Common myeloid progenitor, CD34-positive (primary cell): ENCODE measurements at places on chromosomes 4 and X.

- DNase-seq, result peak; percentile 92
Observed at GRCh38 chr4:40057586-40058091, 989 bp downstream of the N4BP2 start.

- DNase-seq, result no peak
Observed at GRCh38 chrX:10833299-10834169, 213.1 kb upstream of the MID1 start.

DNA sequence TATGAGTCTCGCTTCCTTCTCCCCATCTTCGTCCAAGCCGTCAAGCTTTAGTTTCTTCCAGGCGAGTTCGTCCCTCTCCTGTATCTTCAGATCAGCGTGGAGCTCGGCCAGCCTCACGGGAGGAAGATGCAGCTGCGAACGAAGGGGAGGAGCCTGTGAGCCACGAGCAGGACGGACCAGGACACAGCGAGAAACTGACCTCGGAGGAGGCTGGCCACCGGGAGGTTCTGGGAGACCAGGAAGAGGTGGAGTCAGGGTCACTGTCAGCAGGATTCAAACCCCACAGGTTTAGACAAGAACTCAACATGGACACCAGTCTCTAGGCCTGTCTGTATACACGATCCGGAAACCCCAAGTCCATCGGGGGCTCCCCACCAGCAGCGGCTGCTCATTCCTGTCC, 7.3 kb downstream of the LRPAP1 start:
- DNase-seq, result no peak

DNA sequence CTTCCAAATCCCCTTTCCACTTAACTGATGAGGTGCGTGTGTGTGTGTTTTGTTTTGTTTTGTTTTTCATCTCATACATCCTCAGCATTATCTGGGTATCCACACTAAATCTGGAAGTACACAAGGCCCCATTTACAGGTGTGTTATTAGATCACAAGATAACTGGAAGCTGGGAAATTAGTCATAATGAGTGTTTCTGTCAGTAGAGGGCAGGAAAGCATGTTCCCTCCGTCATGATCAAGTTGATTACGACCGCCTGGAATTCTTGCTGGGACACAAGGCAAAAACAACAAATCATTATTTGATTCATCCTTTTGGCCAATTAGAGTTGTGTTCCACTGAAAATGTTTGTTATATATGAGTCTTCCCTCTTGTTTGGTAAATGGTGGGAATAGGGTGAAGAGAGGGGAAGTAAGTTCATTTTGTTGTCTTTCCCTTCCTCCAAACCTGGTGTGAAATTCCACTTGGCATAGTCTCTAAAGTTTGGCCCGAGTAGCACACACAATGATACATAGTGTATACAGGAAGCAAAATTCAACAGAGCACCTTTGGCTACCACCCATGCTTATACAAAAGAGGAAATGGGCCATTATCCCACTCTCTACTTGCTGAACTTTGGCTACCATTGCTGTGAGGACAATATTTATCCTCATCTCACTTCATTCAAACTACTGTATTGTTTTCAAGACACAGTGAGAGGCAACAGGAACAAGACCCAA, 33.3 kb upstream of the TLL1 start:
- DNase-seq, result no peak

DNA sequence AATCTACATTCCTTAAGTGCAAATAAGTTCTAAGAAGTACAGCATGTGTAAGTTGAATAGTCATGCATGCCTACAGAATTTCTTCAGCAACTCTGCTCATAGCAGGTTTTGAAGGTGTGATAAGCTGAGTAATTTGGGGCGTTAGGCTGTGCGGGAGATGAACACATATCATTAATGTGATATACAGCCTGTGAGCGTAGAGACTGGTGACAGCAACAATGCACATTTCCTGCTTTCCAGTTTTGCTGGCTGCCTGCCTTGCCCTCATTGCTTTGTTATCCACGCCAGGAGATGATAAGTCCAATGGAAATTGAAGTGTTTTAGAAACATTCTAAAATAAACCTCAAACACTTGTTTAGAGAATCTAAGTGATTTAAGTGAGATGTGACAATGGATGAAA, 1709.4 kb downstream of the ARAP2 start:
- no peak for DNase-seq

GRCh38 chrX:42739741-42740140, 38.2 kb downstream of the PPP1R2C start:
- DNase-seq, result peak; percentile 77

GRCh38 chr4:19259920-19260319, 991.8 kb upstream of the SLIT2 start:
- no peak for DNase-seq

GRCh38 chr4:1491328-1492141, 85.3 kb upstream of the NKX1-1 start:
- no peak for DNase-seq

DNA sequence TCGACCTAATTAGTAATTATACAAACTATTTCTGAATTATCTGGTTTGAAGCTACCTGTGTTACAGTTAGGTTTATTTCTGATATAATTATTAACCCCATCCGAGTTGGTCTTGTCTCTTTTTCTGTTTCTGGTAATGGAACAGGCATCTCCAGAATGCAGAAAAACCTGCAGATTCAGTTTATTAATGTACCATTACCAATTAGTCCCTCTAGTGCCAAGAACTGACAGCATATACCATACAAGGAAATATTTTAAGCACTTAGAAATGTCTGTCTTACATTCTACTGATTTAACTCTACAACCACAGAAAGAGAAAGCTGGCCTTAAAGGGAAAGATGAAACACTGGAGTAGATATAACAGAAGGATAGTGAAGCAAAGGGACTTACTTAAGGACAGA, 570.6 kb downstream of the CENPC start:
- no peak for DNase-seq

GRCh38 chrX:38563030-38563429, 1.7 kb downstream of the TSPAN7 start:
- DNase-seq, result no peak

DNA sequence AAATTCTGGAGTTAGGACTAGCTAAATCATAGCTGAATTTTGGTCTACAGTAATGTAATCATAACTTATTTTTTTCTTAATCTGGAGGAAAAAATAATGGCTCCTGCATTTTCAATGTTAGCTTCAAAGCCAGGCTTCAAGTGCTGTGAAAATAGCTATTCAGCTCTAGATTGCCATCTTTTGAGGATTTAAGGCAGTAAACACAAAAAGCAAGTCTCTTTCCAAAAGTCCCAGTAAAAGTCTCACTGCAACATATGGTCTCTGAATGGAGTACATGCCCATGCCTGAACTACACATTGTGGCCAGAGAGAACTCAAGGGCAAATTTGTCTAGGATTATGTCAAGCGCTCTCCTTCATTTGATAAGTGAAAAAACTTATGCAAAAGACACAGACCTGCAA, 720.9 kb downstream of the FSTL5 start:
- DNase-seq, result no peak

- no peak for DNase-seq
Observed at GRCh38 chr4:185202984-185203485, 765 bp downstream of the CFAP97 start.

DNA sequence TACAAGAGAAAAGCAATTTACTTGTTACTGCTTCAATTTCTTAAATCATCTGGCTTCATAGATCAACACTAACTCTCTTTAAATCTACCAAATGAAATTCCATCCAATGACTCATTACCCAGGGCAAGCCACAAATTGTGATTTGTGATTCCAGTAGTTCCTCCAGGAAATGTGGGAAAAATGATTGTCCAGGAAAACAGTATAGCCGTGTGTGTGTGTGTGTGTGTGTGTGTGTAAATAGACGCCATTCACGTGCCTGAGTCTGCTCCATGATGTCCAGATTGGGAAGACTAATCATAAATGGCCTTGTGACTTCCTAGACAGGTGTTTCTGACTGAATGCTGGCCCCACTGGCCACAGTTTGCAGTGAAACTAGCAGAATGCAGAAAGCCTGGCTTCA, 121.3 kb downstream of the HS6ST2 start:
- DNase-seq, result no peak

GRCh38 chr4:139509727-139510410, 46.1 kb downstream of the SETD7 start:
- peak; percentile 25 for DNase-seq

DNA sequence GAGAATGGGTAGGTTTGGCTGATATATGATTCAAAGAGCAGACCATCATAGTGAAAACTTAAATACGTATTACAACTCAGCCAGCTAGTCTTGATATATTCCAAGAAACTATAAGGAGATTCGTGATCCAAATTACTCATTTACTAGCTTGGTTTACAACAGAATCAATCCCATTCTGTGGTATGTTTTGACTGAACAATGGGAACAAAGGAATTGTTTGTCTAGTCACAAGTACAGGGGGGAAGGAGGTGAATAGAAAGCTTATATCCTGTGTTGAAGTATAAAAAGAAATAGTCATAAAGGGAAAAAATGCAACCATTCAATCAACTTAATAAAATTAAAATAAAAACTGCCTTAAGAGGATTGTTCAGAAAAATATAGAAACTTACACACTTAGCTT, 17.0 kb downstream of the C4orf54 start:
- no peak for DNase-seq

GRCh38 chr4:34198966-34199365, 2045.3 kb downstream of the ARAP2 start:
- no peak for DNase-seq

DNA sequence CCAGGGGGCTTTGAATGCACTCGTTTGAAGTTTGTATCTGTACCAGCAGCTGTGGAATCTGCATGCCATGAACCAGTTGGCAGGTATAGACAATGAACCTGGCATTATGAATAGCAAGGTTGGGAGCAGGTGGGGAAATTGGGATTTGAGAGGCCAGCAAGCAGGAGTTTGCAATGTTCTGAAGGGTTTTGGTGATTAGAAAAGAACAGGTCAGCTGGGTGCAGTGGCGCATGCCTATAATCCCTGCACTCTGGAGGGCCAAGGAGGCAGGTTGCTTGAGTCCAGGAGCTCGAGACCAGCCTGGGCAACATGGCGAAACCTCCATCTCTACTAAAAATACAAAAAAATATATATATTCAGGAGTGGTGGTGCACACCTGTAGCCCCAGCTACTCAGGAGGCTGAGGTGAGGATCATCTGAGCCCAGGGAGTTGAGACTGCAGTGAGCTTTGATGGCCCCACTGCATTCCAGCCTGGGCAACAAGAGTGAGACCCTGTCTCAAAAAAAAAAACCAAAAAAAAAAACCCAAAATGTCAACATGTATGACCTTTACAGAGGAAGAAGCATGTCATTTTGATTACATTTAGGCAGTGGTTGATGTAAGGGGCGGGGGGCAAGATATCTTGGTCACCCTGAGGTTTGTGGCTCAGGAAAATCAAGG, 63.9 kb downstream of the TSC22D3 start:
- DNase-seq, result no peak

- DNase-seq, result no peak
Observed at GRCh38 chr4:153018031-153018430, 81.9 kb downstream of the FHDC1 start.

GRCh38 chr4:144342949-144343760, 202.6 kb upstream of the GYPA start:
- DNase-seq, result no peak

GRCh38 chr4:12138488-12138887, 709.8 kb upstream of the HS3ST1 start:
- DNase-seq, result no peak

DNA sequence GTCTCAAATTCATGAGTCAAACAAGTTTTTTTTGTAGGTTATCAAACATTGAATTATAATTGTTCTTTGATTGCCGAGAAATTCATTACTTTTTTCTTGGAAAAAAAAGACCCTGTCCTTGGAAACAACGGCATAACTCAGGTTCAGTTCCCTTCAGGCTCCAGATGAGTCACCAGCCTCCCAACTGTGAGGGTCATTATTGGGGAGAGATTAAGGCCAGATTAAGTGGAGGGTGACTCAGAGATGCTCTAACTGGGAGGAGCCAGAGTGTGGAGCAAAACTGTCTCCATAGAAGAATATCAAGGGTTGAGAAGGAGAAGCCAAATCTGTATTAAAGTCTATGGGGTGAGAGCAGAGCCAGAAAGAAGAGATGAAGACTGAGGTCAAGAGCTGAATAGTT, 9.6 kb downstream of the ADGRG4 start:
- DNase-seq, result no peak

- no peak for DNase-seq
Observed at GRCh38 chr4:1126506-1126905, 13.1 kb upstream of the RNF212 start.

GRCh38 chr4:149891426-149891825, 75.8 kb upstream of the IQCM start:
- no peak for DNase-seq

- DNase-seq, result no peak
Observed at GRCh38 chrX:11470250-11470974, 177.2 kb downstream of the AMELX start.

GRCh38 chr4:73673286-73673685, 53.0 kb upstream of the RASSF6 start:
- DNase-seq, result no peak

GRCh38 chr4:16865897-16866283, 32.6 kb downstream of the LDB2 start:
- DNase-seq, result no peak

DNA sequence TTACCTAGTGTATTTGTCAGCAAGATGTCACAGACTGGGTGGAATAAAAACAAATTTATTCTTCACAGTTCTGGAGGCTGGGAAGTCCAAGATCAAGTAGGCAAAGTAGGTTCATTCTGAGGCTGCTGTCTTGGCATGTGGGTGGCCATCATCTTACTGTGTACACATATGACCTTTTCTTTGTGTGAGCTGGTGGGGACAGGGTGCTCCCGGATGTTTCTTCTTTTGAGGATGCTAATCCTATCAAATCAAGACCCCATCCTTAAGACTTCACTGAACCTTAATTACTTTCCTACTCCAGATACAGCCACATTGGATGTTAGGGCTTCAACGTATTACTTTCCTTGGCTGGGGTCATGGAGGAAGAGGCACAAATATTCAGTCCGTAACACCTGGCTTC, 74.0 kb downstream of the TLL1 start:
- no peak for DNase-seq

- DNase-seq, result peak; percentile 78
Observed at GRCh38 chr4:86594559-86595425, 677 bp downstream of the PTPN13 start.

DNA sequence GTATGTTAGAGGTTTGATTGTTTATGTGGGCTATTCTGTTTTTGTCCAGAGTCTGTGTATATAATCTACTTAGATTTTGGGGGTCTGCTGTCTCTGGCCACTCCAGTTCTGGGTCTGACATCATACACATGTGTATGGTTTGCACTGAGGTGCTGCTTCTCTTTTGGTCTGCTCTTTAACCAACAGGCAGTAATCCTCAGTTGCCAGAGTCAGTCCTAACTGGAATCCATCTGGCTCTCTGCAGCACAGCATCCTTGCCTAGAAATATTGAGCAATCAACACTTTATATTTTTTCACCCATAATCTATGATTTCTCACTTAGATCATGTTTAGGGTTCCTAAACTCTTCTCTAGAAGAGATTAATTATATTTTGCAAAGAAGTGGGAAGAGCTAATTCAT, 98.3 kb upstream of the SFRP2 start:
- DNase-seq, result no peak

DNA sequence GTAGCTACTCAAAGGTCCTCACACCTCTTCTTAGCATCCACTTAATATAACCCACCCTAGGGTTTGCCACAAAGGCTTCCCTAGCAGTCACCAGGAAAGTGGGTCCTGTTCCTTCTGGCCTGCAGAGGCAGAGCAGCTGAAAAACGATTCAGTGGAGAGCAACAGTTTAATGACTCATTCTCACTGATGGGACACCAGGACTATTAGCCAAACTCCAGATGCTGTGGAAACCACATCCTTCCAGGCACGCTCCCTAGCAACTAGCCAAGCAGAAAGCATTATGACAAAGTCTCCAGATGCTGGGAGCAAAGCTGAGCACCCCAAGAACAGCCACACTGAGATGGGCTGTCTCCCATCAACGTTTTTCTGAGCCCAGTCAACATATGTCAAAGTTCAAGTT, 30.3 kb upstream of the UTP14A start:
- DNase-seq, result peak; percentile 66
